Fibroblast of lung (primary cell): ENCODE measurements at places on chromosomes 3 and 15.

- DNase-seq, result no peak
Observed at GRCh38 chr3:180176059-180176458, 139.3 kb upstream of the PEX5L start.

DNA sequence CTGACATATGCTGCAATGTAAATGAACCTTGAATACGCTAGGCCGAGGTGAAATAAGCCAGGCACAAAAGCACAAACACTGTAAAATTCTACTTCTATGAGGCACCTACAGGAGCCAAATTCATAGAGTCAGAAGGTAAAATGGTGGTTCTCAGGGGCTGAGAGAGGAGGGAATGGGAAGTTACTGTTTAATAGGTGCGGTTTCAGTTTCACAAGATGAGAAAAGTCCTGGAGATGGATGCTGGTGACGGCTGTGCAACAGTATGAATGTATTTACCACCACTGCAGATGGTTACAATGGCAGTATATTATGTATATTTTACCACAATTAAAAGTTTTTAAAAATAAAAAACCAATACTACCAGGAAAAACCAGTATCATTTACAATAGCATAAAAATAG, 4.0 kb downstream of the TNK2 start:
- no peak for DNase-seq

GRCh38 chr15:79987969-79988368, 17.0 kb upstream of the BCL2A1 start:
- DNase-seq, result no peak

- DNase-seq, result no peak
Observed at GRCh38 chr3:108669208-108669607, 79.7 kb downstream of the DZIP3 start.

DNA sequence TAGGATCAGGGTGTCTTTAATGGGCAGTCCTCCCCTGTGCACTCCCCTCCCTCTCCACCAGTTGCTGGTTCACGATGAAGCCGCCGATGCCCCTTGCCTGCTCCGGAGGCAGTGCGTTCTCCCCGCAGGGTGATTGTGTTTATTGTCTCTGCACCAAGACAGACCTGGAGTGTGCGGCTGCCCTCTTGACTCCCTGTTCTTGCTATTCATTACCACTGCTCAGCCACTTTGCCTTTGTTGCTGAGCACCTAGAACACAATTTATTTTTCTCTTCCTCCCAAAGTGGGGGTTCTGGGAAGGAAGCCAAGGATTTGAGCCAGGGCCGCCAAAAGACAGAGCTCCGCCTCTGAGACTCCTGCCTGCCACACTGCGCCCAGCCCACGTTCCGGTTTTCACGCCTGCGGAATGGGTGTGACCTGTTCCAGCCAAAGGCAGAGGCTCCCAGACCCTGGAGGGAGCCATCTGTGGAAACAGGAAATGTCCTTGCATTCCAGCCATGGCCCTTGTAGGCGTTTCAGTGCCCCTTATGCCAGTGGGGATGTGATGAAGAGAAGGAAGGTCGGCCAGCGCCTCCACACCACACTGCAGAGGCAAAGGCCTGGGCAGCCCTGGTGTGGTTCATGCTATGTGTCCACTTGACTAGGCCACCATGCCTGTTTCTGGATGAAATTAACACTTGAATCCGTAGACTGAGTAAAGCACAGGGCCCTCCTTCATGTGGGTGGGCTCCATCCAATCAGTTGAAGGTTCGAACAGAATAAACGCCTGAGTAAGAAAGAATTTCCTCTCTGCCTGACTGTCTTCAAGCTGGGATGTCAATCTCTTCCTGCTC, 85.8 kb downstream of the HMG20A start:
- peak; percentile 55 for DNase-seq

GRCh38 chr15:41285285-41285684, 47.1 kb downstream of the OIP5 start:
- no peak for DNase-seq

DNA sequence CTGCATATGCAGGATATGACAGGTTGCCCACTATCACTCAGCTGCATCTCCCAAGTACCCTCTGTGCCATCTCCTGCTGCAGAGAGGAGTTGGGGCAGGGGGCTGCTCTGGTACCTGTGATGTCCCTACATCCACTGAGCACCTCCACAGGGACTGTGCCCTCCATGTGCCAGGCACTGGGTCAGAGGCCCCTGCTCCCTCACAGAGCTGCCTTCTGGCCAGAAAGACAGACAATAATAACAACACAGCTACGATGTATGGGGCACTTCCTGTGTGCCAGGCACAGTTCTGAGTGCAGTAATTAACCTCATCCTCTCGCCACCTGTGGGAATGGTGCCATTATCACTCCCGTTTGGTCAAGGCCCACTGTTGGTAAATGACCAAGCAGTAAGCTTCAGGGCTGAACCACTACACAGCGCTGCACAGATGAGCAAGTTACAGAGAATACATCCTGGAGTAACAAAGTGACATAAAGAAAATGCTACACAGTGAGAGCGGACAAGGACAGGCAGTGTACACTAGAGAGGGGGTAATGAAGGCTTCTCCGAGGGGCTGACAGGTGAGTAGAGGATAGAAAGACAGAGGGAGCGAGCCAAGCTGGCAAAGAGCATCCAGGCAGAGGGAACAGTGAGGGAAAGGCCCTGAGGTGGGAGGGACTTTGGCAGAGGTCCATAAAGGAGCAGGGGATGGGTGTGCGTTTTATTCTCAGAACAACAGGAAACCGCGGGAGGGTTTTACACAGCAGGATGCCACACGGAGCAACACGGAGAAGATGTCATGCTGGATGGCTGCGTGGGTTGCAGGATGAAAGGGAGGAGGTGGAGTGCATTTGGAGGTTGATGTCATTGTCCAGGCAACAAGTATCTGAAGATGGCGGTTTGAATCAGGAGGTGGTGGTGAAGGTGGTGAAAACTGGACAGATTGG, 13.6 kb downstream of the WNT7A start:
- DNase-seq, result no peak
